ENCODE measurements at places on chromosomes 16 and 17.

GRCh38 chr16:81792828-81793227, 13.7 kb downstream of the PLCG2 start:
- no peak for DNase-seq

DNA sequence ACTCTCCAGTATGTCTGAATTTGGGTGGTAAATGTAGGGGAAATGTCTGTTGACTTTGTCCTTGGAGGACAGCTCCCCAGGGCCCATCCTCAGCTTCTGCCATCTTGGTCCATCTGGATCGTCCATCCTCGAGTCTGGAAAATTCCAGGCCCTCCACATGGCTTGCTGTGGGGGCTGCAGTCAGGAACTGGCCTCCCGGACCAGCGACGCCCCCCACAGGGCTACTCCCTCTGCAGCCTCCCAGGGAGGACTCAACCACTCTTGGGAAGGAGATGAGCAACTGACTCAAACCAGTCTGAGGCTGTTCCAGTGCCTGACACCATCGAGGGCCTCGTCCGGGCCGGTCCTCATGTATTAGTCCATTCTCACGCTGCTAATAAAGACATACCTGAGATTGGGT, 5.5 kb upstream of the ZG16B start:
- no peak for DNase-seq

DNA sequence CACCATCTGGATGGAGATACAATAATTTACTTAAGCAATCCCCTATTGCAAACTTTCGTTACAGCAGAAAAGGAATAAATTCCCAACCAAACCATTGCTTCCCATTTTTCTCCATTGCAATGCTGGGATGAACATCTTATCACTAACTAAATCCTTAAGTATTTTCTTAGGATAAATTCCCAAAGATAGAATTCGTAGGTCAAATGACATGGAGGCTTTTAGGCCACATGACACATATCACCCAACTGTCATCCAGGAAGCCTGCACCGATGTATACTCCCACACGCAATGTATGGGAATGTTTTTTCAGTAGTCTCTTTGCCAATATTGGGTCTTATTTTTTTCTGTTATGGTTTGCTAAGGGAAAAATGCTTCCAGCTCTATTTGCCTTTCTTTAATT, 1.6 kb upstream of the TLCD2 start:
- no peak for DNase-seq

DNA sequence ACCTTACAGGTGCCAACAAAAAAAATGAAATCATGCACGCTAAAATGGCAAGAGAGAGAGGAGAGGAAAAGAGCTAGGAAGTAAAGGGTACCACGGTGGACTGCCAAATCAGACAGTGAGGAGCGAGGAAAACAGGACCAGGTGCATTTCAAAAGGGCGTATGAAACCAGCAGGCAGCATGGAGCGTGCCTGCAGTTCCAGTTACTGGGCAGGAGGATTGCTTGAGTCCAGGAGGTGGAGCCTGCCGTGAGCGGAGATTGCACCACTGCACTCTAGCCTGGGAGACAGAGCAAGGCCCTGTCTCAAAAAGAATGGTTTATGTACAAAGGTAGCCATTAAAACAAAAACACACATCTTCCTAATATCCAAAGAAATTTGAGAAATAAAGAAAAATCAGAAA, 16.4 kb downstream of the USP36 start:
- no peak for DNase-seq

Measured in iPS DF 19.7 (cell line).